ENCODE measurements at places on chromosomes 12 and 14.

DNA sequence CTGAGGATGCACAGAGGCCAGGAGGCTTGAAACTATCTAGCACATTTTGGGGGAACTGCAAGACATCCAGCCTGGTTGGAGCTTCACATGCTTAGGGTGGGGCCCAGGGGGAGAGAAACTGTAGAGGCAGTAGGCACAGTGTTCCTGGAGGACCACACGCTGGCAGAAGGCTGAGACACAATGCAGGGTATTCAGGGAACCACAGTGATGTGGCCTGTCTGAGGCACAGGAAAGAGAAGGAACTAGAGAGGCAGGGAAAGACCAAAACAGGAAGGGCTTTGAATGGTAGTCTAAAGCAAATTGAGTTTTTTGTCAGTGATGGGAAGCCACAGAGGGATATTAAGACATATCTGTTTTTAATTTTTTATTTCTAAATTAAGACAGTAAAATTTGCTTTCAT is 100.2 kb upstream of the PRICKLE1 start:
- no peak for DNase-seq

GRCh38 chr14:52352061-52352491 is 38.0 kb downstream of the PTGER2 start:
- no peak for DNase-seq

- peak; percentile 81 for DNase-seq
Measured at GRCh38 chr14:96117101-96117897, 78.1 kb downstream of the C14orf132 start.

DNA sequence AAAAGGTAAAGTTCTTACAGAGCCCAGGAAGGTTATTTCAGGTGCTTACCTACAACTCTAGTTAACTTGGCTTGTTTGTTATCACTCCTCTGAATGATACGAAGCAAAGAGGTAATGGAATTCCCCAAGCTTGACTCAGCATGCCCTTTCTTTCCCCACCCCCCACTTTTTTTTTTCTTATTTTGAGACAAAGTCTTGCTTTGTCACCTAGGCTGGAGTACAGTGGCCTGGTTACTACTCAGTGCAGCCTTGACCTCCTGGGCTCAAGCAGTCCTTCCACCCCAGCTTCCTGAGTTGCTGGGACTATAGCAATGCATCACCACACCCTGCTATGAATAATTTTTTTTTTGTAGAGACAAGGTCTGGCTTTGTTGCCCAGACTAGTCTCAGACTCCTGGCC is 17.1 kb upstream of the YBX3 start:
- no peak for DNase-seq

GRCh38 chr14:60085085-60085484 is 6.6 kb upstream of the PCNX4 start:
- DNase-seq, result no peak

- DNase-seq, result no peak
Measured at GRCh38 chr12:3493859-3494176, 2.8 kb downstream of the PRMT8 start.

DNA sequence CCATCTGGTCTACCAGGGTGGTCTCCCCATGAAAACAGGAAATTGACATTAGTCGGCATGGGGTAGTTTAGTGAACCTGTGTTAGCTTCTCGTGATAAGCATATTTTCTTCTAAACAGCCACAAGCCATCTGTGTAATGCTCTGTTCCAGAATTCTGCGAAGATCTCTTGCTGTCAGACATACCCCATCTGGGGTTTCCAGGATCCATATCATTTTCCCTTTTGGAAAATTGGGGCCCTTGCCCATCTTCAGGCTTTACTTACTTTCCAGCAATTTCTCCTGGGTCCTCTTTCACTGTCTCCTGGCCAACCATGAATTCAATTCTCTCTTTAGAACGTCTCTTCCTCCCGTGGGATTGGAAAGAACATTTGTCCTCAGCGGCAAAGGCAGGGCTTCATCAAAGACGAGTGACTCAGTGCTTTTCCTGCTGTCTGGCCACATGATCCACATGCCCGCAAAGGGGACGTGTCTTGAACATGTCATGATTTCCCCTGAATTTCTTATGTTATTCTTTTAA is 21.4 kb upstream of the NCOR2 start:
- no peak for DNase-seq

DNA sequence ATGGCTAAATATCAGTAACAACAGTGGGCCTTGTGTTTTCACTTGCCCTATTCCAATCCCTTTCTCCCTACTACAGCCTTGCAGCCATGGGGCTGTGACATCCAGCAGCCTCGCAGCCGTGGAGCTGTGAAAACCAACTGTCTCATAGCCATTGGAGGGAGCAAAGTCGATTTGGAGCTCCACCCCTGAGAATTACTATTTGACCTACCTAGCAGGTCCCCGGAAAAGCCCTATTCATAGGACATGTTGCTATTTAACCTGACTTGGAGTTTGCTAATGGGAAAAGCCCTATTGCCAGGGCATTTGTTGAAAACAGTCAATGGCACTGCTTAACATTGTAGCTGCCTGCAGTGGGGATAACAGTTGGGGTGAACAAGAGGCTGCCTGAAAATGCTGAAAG is 33.3 kb downstream of the ERG28 start:
- no peak for DNase-seq

DNA sequence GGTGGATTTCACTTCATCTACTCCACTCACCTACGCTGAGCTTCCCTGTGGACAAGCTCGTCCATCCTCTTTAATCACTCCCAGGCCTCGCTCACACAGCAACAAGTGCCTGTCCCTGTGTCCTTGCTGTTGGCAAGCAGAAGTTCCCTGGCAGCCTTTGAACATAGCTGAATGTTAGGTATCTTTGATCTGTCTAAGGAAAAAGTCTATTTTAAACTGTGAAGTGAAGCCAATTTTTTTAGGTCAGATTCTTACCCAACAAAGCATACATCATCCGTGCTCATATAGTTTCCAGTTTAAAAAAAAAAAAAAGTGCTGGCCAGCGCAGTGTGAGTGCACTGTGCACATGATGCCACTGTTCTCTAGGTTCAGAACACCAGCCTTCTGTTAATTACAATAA is 36.3 kb downstream of the PPP2R5C start:
- no peak for DNase-seq

- no peak for DNase-seq
Measured at GRCh38 chr14:106821119-106821518, 1294.7 kb downstream of the TMEM121 start.

GRCh38 chr14:101972126-101972866 is 7.9 kb downstream of the DYNC1H1 start:
- DNase-seq, result no peak

GRCh38 chr12:6345319-6346091 is 3.6 kb upstream of the TNFRSF1A start:
- no peak for DNase-seq

DNA sequence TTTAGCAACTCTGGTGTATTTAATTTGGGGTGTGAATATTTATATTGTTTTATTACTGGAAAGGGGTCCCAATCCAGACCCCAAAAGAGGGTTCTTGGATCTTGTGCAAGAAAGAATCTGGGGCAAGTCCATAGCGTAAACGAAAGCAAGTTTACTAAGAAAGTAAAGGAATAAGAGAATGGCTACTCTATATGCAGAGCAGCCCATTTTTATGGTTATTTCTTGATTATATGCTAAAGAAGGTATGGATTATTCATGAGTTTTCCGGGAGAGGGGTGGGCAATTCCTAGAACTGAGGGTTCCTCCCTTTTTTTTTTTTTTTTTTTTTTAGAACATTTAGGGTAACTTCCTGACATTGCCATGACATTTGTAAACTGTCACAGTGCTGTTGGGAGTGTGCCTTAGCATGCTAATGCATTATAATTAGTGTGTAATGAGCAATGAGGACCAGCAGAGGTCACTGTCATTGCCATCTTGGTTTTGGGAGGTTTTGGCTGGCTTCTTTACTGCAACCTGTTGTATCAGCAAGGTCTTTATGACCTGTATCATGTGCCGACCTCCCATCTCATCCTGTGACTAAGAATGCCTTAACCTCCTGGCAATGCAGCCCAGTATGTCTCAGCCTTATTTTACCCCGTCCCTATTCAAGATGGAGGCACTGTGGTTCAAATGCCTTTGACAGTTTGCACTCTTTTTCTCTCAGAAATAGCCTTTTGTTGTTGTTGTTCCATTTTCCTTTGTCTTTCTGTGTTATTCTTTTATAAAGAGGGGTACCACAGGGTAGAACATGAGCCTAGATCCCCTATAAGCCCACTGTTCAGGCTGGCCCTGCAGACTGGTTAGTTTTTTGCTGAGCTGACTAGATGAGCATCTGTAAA is 75.5 kb upstream of the DCD start:
- DNase-seq, result no peak

DNA sequence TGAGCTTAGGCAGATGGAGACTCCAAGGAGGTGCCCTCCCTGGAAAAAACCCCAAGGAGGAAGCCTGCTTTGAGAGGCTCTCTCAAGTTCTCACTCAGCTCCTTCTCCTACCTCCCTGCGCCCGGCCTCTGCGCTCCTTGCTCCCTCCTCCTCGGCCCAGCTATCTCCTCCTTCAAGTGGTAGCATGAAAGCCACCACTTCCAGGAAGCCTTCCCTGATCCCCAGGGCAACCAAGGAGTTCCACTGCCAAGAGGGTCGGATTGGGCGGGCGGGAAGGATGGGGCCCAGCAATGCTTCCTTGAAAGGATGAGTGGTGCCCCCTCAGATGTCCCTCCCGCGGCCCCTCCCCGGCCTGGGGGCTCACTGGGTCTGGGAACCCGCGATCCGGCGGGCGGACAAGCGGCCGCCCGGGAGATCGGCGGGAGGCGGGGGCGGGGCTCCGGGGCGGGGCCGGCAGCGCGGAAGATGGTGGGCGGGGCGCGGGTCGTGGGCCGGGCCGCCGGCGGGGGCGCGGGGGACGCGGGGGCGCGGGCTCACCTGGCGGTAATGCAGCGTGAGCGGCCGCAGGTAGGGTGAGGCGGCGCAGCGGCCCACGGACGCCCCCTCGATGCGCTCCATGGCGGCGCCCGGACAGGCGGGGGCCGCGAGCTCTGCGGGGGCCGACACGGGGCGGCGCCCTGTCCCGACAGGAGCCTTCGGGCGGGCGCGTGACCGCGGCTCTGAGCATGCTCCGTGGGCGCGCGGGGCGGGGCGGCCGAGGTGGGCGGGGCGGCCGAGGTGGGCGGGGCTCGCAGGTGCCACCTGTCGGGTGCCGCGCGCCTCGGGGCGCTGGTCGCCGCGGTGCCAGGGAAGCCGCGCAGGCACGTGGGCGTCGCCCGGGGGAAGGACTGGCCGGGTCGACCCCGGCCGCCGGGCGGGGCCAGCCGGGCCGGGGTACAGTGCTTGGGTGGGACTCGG is at the start of gene NUDT14:
Gene NUDT14, minus strand, starts transcription at position 721 of the 957 bp plus-strand sequence. Its CDS starts 103 bp downstream, at position 618.
- DNase-seq, result peak; percentile 79

DNA sequence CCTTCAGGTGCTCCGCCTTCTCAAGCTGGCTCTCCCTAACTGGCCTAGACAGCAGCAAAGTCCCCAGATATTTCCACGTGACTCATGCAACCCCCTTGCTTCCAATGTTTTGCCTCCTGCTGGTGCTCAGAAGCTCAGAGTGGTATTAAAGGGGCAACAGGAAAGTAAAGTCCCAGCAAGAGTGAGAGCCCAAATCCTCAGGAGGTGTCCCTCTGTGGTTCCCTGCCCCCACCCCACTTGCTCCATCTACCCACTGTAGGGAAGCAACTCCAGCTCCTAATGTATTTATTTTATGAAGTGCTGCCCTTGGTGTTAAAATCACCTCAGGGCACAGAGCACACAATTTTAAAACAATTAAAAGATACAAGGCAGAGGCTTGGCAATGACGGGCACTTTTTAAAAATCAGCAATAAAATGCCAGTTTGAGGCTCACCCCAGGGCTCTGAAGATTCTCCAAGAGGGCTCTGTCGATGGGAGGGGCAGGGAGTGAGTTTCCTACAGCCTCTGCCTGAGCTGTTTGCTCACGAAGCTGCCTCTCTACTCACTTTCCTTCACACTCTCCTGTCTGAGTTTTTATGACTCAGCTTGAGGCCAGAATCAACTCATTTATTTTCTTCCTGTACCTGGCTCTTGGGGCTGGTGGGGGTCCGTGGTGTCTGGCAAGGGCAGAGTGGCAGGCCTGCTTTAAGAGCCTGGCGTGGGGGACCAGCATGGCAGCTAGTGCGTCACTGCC is 81.9 kb upstream of the MAX start:
- DNase-seq, result no peak

GRCh38 chr12:3805077-3805476 is 52.2 kb upstream of the CRACR2A start:
- DNase-seq, result no peak

DNA sequence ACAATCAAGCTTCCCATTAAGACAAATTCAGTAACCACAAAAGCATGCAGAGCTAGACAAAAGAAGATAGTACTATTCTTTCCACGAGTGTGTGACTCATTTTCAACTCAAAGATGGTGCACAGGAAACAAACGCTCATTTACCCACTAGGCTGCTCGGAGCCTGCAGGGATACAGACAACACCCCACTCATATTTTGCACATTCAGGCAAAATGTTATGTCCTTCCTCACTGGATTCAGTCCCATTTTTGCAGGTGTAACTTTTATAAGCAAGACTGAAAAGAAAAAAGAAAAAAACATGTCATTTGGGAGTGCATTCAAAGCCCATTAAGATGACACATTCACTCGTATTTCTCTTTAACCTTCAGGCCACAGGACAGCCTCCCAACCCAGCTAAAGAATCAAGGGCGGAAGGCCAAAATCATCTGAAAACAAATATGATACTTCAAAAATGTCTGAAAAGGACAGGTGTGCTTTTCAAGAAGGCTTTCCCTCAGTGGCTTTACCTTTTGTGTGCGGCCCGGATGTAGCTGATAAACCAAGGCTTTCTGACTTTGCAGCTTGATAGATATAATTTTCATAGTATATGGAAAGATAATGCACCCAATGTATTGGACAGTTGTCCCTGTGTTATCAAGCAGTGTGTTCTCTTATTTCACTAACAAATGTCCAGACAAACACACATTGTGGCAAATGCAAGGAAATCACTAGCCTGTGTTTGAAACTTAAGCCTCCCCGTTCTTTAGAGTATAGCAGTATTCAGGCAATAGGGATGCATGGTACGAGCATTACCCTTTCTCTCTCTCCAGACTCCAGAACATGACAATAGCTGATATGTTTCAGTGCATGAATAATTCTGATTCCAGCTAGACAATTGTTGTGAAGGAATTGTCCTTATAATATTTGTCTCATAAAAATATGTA is 147.8 kb upstream of the KRR1 start:
- DNase-seq, result no peak

DNA sequence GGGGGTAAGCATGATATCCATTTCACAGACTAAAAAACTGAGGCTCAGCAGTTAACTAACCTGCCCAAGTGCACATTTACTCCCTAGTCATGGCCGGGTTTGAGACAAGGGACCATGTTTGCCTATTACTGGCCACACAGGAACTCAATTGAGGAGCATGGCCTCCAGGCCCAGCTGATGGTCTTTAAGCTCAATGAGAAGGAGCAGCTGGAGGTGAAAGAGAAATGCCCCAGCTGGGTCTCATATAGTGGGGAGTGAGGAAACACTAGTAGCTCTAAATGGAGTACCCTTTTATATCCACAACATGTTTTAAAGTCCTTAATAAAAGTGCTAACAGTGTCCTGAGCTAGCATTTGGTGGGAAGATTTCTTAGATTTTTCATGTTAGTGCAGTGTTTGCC is 1.6 kb downstream of the TDP1 start:
- DNase-seq, result no peak

- DNase-seq, result peak; percentile 49
Measured at GRCh38 chr12:100827901-100828520, 33.4 kb downstream of the ANO4 start.

GRCh38 chr12:3342051-3342450 is 149.0 kb upstream of the PRMT8 start:
- DNase-seq, result no peak

- DNase-seq, result no peak
Measured at GRCh38 chr12:54047964-54048303, 5.7 kb upstream of the HOXC4 start.

Measured in NCI-H187 (cell line).